ENCODE measurements at places on chromosomes 1 and 21.

- H3K27ac ChIP-seq, result no peak overlapping the region
- H3K4me3 ChIP-seq, result no peak overlapping the region
- H3K36me3 ChIP-seq, result no peaks in the 10 kb centered on the region
- no peaks in the 10 kb centered on the region for H3K27me3 ChIP-seq
Observed at GRCh38 chr1:196063294-196063693, 544.9 kb downstream of the KCNT2 start.

- H3K27me3 ChIP-seq, result peaks cover 12% of the 10 kb centered on the region
- no peak overlapping the region for H3K4me3 ChIP-seq
- H3K4me1 ChIP-seq, result no peaks in the 10 kb centered on the region
- H3K27ac ChIP-seq, result no peak overlapping the region
Observed at GRCh38 chr1:183394435-183394834, 23.7 kb downstream of the NMNAT2 start.

DNA sequence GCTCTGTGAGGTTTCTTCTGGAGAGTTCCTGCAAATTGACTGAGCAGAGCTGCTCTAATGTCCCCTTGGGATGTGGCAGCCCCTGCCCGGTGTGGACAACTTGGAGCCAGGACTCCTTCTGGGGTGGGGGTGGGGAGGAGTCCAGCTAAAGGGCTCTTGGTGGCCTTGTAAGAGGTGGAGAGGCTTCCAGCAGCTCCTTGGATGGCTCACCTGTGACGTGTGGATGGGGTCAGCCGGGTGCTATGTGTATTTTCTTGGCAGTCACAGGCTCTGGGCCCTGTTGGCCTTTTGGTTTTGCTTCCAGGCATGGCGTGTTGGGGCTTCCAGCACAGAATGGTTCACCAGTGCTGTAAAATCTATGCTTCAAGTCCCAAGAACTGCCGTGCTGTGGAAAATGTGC is 38.2 kb downstream of the TRAPPC10 start:
- peak; percentile 23 for DNase-seq
- H3K27me3 ChIP-seq, result no peaks in the 10 kb centered on the region
- H3K27ac ChIP-seq, result no peak overlapping the region
- H3K4me3 ChIP-seq, result no peak overlapping the region
- H3K4me1 ChIP-seq, result no peaks in the 10 kb centered on the region
- peaks cover 22% of the 10 kb centered on the region for H3K36me3 ChIP-seq

- no peak for DNase-seq
- H3K36me3 ChIP-seq, result peaks cover 22% of the 10 kb centered on the region
- H3K4me1 ChIP-seq, result peaks cover 54% of the 10 kb centered on the region
- H3K27me3 ChIP-seq, result no peaks in the 10 kb centered on the region
- H3K27ac ChIP-seq, result peak overlapping the region; percentile 98
Observed at GRCh38 chr1:234611225-234611846, 1.4 kb upstream of the IRF2BP2 start.

GRCh38 chr1:7560601-7561181 is 210.4 kb upstream of the VAMP3 start:
- H3K27ac ChIP-seq, result no peak overlapping the region
- H3K4me1 ChIP-seq, result peaks cover 12% of the 10 kb centered on the region
- no peaks in the 10 kb centered on the region for H3K36me3 ChIP-seq
- H3K27me3 ChIP-seq, result peaks cover 14% of the 10 kb centered on the region

GRCh38 chr21:44035244-44035643 is 23.1 kb downstream of the TRAPPC10 start:
- no peak for DNase-seq
- H3K4me1 ChIP-seq, result no peaks in the 10 kb centered on the region
- no peaks in the 10 kb centered on the region for H3K27me3 ChIP-seq
- no peak overlapping the region for H3K4me3 ChIP-seq
- no peak overlapping the region for H3K27ac ChIP-seq
- H3K36me3 ChIP-seq, result peaks cover 49% of the 10 kb centered on the region

GRCh38 chr1:12053752-12054548 is 9.2 kb upstream of the TNFRSF8 start:
- H3K36me3 ChIP-seq, result no peaks in the 10 kb centered on the region
- H3K27ac ChIP-seq, result peak overlapping the region; percentile 34
- no peak for DNase-seq
- H3K27me3 ChIP-seq, result peaks cover 2% of the 10 kb centered on the region
- peaks cover 12% of the 10 kb centered on the region for H3K4me1 ChIP-seq

- no peak for DNase-seq
- peaks cover 33% of the 10 kb centered on the region for H3K4me1 ChIP-seq
- H3K36me3 ChIP-seq, result no peaks in the 10 kb centered on the region
- H3K27me3 ChIP-seq, result no peaks in the 10 kb centered on the region
Observed at GRCh38 chr1:55993646-55994318, 585.6 kb downstream of the PLPP3 start.

- H3K4me3 ChIP-seq, result no peak overlapping the region
- no peaks in the 10 kb centered on the region for H3K4me1 ChIP-seq
- H3K36me3 ChIP-seq, result no peaks in the 10 kb centered on the region
- DNase-seq, result no peak
- no peaks in the 10 kb centered on the region for H3K27me3 ChIP-seq
Observed at GRCh38 chr21:25107708-25108107, 499.6 kb downstream of the MRPL39 start.

- H3K36me3 ChIP-seq, result peaks cover 74% of the 10 kb centered on the region
- peak; percentile 79 for DNase-seq
- no peak overlapping the region for H3K4me3 ChIP-seq
- H3K4me1 ChIP-seq, result peaks cover 70% of the 10 kb centered on the region
Observed at GRCh38 chr1:17624611-17625233, 85.2 kb downstream of the ARHGEF10L start.

GRCh38 chr1:150791585-150791984 is 16.5 kb downstream of the CTSK start:
- H3K4me1 ChIP-seq, result no peaks in the 10 kb centered on the region
- no peaks in the 10 kb centered on the region for H3K27me3 ChIP-seq
- no peak for DNase-seq

DNA sequence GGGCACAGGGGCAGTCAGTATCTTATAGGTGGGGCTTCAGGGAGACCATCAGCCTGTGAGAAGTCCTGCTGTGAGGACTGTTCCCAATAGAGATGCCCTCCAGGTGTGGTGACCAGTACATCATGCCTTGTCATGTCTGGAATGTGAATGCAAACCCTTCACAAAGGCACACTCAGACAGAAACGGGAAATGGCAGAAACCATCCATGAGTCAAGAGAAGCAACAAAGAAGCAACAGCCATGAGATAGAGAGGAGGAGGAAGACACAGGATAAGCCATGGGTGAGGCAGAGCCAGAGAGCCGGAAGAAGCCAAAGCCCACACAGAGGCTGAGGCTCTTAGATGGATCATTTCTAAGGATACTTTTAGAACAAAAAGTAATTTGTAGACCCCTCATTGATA is 20.1 kb upstream of the ZP4 start:
- H3K4me1 ChIP-seq, result no peaks in the 10 kb centered on the region
- H3K36me3 ChIP-seq, result no peaks in the 10 kb centered on the region
- H3K4me3 ChIP-seq, result no peak overlapping the region

- H3K27ac ChIP-seq, result no peak overlapping the region
- DNase-seq, result peak; percentile 45
- H3K4me1 ChIP-seq, result peaks cover 16% of the 10 kb centered on the region
- H3K27me3 ChIP-seq, result no peaks in the 10 kb centered on the region
Observed at GRCh38 chr1:12524266-12524665, 93.7 kb downstream of the DHRS3 start.

DNA sequence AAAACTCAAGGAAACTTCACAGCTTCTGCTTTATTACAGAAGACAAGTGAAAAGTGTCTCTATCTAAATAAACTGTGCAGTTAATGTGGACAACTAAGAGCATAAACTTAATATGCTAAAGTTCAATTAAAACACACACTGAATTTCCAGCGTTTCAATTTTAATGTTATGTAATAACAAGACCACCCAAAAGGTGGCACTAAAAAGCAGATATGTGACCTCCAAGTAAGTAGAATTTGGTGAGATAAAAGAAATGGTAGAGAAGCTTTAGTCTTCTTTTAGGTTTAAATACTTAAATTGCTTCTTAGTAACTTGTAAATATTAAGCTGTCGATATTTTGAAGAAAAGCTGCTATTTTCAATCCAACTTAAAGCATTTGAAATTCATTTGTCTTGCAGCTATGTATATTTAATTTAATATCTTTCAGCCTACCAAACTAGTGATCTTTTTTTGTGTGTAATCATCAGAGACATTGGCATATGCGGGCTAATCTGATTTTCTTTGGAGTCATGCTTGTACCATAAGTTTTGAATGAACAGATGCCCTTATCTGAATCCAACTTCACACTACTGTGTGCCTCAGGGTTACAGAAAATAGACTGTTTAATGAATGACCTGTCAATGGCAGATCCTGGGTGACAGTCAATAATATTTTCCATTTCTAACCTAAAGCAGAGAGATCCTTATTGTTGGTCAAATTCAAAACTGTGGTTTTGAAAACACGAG is 36.5 kb upstream of the ADAMTS1 start:
- no peaks in the 10 kb centered on the region for H3K36me3 ChIP-seq
- H3K4me3 ChIP-seq, result no peak overlapping the region
- H3K27me3 ChIP-seq, result no peaks in the 10 kb centered on the region
- H3K27ac ChIP-seq, result no peak overlapping the region

GRCh38 chr21:44051462-44051941 is 39.4 kb downstream of the TRAPPC10 start:
- H3K4me3 ChIP-seq, result no peak overlapping the region
- H3K36me3 ChIP-seq, result peaks cover 34% of the 10 kb centered on the region
- no peak overlapping the region for H3K27ac ChIP-seq
- H3K27me3 ChIP-seq, result no peaks in the 10 kb centered on the region

- no peaks in the 10 kb centered on the region for H3K36me3 ChIP-seq
- DNase-seq, result no peak
- no peak overlapping the region for H3K4me3 ChIP-seq
- peaks cover 41% of the 10 kb centered on the region for H3K4me1 ChIP-seq
- H3K27ac ChIP-seq, result peak overlapping the region; percentile 69
- H3K27me3 ChIP-seq, result no peaks in the 10 kb centered on the region
Observed at GRCh38 chr1:94044290-94044790, 76.6 kb downstream of the ABCA4 start.

GRCh38 chr1:158126425-158126824 is 54.3 kb upstream of the CD1D start:
- peaks cover 3% of the 10 kb centered on the region for H3K4me1 ChIP-seq
- peaks cover 5% of the 10 kb centered on the region for H3K27me3 ChIP-seq
- no peak for DNase-seq
- no peak overlapping the region for H3K27ac ChIP-seq
- H3K36me3 ChIP-seq, result no peaks in the 10 kb centered on the region
- H3K4me3 ChIP-seq, result no peak overlapping the region

- H3K4me1 ChIP-seq, result peaks cover 37% of the 10 kb centered on the region
- H3K27me3 ChIP-seq, result no peaks in the 10 kb centered on the region
- no peak overlapping the region for H3K4me3 ChIP-seq
- no peak for DNase-seq
- H3K36me3 ChIP-seq, result peaks cover 63% of the 10 kb centered on the region
Observed at GRCh38 chr1:225875044-225875815, 7.0 kb downstream of the TMEM63A start.

DNA sequence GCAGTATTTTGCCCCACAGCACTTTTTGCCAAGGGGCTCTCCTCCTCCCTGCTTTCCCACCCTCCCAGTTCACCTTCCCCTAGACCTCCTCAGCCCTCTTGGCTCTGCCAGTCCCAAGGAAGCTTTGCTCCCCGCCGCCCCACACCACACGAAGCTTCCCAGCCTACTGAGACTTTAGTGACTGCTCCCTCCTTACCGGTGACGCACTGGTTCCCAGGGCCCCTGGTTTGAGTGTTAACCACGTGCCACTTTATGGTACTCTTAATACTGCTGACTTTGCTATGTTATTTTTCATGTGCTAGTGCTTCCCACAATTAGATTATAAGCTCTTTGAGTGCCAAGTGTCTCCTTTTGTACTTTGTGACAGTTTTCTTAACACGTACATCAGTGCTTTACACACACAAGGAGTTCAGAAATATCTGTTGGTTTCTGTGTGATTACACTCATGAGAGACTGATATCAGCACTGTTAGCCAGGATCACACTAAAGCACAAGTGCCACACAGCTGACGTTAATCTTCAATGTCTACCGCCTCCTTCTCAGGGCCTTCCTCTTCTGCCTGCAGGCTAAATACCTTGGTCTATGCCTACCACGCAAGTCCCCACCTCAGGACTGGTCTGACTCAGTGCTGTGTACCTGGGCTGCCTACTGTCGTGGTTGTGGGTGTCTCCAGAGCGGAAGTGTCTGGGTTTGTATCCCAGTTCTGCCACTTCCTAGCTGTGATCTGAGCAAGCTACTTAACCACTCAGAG is 61.0 kb downstream of the DNTTIP2 start:
- H3K4me3 ChIP-seq, result no peak overlapping the region
- H3K36me3 ChIP-seq, result no peaks in the 10 kb centered on the region
- H3K27ac ChIP-seq, result no peak overlapping the region

DNA sequence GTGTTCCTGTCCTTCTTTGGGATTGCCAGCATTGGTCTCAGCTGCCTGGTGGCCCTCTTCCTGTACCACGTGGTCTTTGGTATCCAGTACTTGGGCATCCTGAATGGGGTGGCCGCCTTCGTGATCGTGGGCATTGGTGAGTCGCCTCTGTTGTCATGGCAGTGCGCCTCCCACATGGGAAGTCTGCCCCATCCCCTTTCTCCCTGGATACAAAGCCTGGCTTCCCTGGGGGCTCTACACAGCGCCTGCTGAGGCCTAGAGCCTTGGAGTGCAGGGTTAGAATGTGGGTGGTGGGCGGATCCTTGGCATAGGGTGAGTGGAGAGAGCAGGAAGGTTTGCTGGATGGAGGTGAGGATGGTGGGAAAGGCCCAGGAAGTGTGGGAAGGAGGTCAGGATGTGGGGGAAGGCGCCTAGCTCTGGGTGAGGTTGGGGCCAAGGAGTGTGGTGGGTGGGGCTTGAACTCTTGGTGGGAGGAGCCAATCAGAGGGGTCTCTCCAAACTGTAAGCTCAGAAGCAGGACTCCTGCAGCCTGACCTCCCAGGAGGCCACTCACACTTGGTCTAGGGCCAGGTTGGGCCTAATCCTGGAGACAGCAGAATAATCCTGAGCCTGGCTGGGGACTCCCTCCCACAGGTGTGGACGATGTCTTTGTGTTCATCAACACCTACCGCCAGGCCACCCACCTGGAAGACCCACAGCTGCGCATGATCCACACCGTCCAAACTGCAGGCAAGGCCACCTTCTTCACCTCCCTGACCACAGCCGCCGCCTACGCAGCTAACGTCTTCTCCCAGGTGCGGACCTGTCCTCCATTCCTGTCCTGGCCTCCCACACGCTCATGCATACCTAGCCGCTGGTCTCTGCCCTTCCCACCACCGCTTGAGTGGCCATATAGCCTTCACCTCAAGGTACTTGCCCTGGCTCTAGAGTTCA is 36.7 kb downstream of the DISP3 start:
- H3K4me3 ChIP-seq, result no peak overlapping the region
- H3K4me1 ChIP-seq, result no peaks in the 10 kb centered on the region
- no peaks in the 10 kb centered on the region for H3K36me3 ChIP-seq
- no peak overlapping the region for H3K27ac ChIP-seq
- H3K27me3 ChIP-seq, result peaks cover 39% of the 10 kb centered on the region

DNA sequence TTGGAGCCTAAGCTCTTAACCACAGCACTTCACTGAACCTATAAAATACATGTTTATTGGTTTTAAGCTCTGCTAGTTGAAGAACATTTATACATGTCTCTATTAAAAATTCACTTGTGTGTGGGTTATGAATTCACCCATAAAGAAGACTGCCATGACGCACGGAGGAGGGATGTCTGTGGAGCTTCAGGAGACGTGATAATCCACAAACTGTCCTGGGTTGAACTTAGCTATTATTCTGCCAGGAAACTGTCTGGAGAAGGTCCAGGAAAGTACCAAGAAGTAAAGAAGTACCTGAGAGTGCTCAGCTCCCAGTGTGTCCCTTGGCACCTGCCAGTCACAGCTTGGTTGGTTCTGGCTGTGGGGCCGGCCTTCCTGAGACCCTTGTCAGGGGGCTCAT is 56.3 kb downstream of the DDR2 start:
- no peaks in the 10 kb centered on the region for H3K36me3 ChIP-seq
- no peak overlapping the region for H3K4me3 ChIP-seq
- H3K27ac ChIP-seq, result no peak overlapping the region
- H3K4me1 ChIP-seq, result peaks cover 17% of the 10 kb centered on the region
- no peak for DNase-seq
